ENCODE measurements at places on chromosomes 13 and 19.

GRCh38 chr19:51905206-51905605 lies 389 bp upstream of the ZNF649 start:
- H3K36me3 ChIP-seq, result peaks cover under 1% of the 10 kb centered on the region
- H3K27me3 ChIP-seq, result no peaks in the 10 kb centered on the region
- H3K4me1 ChIP-seq, result peaks cover 15% of the 10 kb centered on the region

- H3K36me3 ChIP-seq, result no peaks in the 10 kb centered on the region
- no peak for DNase-seq
- H3K4me1 ChIP-seq, result no peaks in the 10 kb centered on the region
- no peak overlapping the region for H3K4me3 ChIP-seq
- no peaks in the 10 kb centered on the region for H3K27me3 ChIP-seq
These were observed 143.9 kb upstream of the IPO5 start for GRCh38 chr13:97809576-97809975.

GRCh38 chr13:24112791-24113190 lies 47.7 kb upstream of the SPATA13 start:
- H3K4me3 ChIP-seq, result no peak overlapping the region
- H3K4me1 ChIP-seq, result no peaks in the 10 kb centered on the region
- H3K27me3 ChIP-seq, result no peaks in the 10 kb centered on the region
- no peaks in the 10 kb centered on the region for H3K36me3 ChIP-seq
- no peak for DNase-seq
- H3K27ac ChIP-seq, result no peak overlapping the region

DNA sequence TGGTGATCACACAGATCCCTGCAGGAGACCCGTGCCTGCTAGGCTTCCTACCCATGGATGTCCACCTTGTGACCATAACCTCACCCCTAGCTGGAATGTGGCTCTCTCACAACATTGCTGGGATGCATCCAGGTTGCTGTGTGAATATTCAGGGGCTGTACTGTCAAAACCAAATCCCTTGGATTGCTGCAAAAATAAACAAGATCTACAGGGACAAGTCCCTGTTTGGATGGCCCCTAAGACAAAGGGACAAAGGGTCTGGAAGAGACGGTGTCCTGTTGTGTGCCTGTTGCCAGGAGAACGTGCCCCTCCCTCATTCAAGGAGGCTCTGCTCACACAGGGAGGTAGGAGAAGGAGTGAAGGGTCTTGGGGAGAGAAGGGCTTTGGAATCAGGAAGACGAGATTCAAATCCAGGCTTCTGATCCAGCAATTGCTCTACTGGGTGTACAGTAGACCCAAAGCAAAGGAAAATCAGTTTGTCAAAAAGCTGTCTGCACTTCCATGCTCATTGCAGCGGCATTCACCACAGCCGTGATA lies 89.2 kb upstream of the WASF3 start:
- DNase-seq, result peak; percentile 34
- H3K27me3 ChIP-seq, result no peaks in the 10 kb centered on the region
- H3K27ac ChIP-seq, result no peak overlapping the region
- H3K4me1 ChIP-seq, result no peaks in the 10 kb centered on the region
- H3K36me3 ChIP-seq, result no peaks in the 10 kb centered on the region
- no peak overlapping the region for H3K4me3 ChIP-seq

DNA sequence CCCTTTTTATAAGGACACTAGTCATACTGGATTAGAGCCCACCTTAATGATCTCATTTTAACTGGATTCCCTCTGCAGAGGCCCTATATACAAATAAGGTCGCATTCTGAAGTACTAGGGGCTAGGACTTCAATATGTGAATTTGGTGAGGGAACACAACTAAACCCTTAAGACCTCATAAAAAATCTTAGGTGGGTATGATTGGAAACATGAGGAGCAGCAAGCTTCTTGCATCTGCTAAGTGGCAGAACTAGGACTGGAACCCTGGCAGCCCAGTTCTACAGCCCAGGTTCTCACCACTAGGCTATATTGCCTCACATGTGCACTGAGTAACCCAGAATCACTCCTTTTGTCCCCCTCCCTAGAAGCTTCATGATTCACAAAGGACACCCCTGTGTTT lies 17.1 kb upstream of the GRWD1 start:
- no peaks in the 10 kb centered on the region for H3K4me1 ChIP-seq
- no peaks in the 10 kb centered on the region for H3K27me3 ChIP-seq
- no peaks in the 10 kb centered on the region for H3K36me3 ChIP-seq
- H3K27ac ChIP-seq, result no peak overlapping the region

GRCh38 chr13:62450759-62451158 lies 1035.1 kb upstream of the PCDH20 start:
- no peaks in the 10 kb centered on the region for H3K36me3 ChIP-seq
- no peak for DNase-seq
- H3K4me1 ChIP-seq, result no peaks in the 10 kb centered on the region

DNA sequence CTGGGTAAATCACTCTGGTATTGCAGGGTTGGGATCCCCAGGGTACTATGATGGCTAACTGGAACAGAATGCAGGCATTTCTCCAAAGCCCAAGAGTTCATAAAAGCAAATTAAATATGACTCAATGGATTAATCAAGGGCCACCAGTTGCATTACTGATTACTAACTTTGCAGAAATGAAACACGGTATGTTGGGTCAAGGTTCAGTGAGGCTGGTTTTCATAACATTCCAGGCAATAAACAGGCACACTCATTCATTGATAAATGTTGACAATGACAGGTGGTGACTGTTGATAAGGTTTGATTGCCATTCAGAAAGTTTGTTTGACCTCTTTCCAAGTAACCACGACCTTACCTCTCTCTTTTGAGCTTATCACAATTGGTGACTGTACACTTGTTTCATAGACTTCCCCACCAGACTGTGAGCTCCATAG lies 506 bp upstream of the AP1M1 start:
- peak overlapping the region; percentile 85 for H3K27ac ChIP-seq
- H3K36me3 ChIP-seq, result peaks cover 14% of the 10 kb centered on the region
- DNase-seq, result no peak

DNA sequence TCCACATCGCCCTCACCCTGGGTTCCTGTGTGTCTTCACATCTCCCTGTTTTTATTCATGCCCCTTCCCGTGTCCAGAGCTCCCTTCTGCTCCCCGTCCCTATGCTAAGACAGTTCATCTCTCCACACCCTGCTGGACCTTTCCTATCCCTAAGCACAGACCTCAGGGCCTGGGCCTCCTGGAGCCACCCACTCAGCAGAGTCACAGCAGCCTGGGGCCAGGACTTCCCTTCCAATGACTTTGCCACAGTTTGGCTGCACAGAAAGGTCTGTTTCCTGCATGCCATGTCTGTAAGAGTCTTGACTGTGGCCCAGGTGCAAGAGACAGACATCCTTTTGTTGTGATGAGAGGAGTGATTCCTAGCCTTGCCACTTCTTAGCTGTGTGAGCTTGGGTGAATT lies 470.7 kb downstream of the TSHZ3 start:
- no peak overlapping the region for H3K27ac ChIP-seq
- no peak overlapping the region for H3K4me3 ChIP-seq
- no peak for DNase-seq
- no peaks in the 10 kb centered on the region for H3K27me3 ChIP-seq
- H3K4me1 ChIP-seq, result no peaks in the 10 kb centered on the region
- no peaks in the 10 kb centered on the region for H3K36me3 ChIP-seq

- no peaks in the 10 kb centered on the region for H3K36me3 ChIP-seq
- no peak for DNase-seq
- no peaks in the 10 kb centered on the region for H3K4me1 ChIP-seq
- no peaks in the 10 kb centered on the region for H3K27me3 ChIP-seq
- no peak overlapping the region for H3K4me3 ChIP-seq
These were observed 6.9 kb upstream of the HTR2A start for GRCh38 chr13:46903748-46904147.

- no peaks in the 10 kb centered on the region for H3K36me3 ChIP-seq
- H3K4me3 ChIP-seq, result peak overlapping the region; percentile 53
- DNase-seq, result no peak
- peak overlapping the region; percentile 79 for H3K27ac ChIP-seq
These were observed 665 bp downstream of the ZNF347 start for GRCh38 chr19:53158119-53158656.

- H3K4me3 ChIP-seq, result no peak overlapping the region
- no peaks in the 10 kb centered on the region for H3K27me3 ChIP-seq
- no peak for DNase-seq
- H3K27ac ChIP-seq, result peak overlapping the region; percentile 52
- peaks cover 6% of the 10 kb centered on the region for H3K4me1 ChIP-seq
These were observed 141.6 kb upstream of the ARGLU1 start for GRCh38 chr13:106709522-106709921.

DNA sequence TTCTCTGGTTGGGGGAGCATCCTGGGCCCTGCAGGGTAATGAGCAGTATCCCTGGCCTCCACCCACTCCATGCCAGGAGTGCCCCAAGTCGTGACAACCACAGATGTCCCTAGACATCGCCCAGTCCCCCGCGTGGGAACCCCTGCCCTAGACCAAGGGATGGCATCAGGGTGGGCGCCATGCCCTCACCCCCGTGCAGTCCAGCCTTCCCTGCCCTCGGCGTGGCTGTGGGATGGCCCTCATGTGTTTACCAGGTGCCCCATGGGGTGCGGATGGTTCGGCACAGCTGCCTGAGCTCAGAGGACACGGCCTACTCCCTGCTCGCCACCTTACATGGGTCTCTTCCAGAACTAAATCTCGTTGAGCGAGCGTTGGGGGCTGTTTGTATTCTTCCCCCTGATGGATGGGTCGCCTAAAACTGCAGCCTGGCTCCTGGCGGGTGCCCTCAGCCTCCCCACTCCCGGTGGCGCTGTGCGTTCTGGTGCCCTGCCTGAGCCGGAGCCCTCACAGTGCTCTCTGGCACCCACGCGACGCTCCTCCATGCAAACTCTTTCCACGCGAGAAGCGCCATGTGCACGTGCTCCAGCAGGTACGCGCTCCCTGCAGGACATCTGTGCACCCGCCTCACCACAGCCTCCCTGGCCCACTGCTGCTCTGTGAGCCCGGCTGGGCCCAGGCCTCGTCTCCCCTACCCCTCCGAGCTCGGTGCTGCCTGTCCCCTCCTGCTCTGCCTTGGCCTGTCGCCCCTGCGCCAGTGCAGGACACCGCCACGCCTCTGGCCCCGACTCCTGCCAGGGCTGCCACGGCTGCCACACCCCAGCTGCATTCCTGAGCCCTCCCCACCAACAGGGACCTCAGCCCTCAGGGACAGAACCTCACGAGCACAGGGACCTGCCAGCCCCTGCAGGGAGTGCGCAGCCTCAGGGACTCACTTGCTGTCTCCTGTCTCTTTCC lies 145.0 kb downstream of the KDM4B start:
- no peak for DNase-seq
- H3K36me3 ChIP-seq, result peaks cover 11% of the 10 kb centered on the region
- H3K4me1 ChIP-seq, result peaks cover 23% of the 10 kb centered on the region
- no peak overlapping the region for H3K4me3 ChIP-seq
- H3K27me3 ChIP-seq, result no peaks in the 10 kb centered on the region

GRCh38 chr19:1066251-1066747 lies 668 bp upstream of the ARHGAP45 start:
- H3K4me1 ChIP-seq, result no peaks in the 10 kb centered on the region
- no peaks in the 10 kb centered on the region for H3K36me3 ChIP-seq
- no peak overlapping the region for H3K27ac ChIP-seq
- peaks cover 11% of the 10 kb centered on the region for H3K27me3 ChIP-seq

GRCh38 chr13:109715902-109716301 lies 70.5 kb downstream of the IRS2 start:
- DNase-seq, result peak; percentile 79
- no peak overlapping the region for H3K4me3 ChIP-seq
- H3K27me3 ChIP-seq, result no peaks in the 10 kb centered on the region
- no peak overlapping the region for H3K27ac ChIP-seq
- no peaks in the 10 kb centered on the region for H3K36me3 ChIP-seq

DNA sequence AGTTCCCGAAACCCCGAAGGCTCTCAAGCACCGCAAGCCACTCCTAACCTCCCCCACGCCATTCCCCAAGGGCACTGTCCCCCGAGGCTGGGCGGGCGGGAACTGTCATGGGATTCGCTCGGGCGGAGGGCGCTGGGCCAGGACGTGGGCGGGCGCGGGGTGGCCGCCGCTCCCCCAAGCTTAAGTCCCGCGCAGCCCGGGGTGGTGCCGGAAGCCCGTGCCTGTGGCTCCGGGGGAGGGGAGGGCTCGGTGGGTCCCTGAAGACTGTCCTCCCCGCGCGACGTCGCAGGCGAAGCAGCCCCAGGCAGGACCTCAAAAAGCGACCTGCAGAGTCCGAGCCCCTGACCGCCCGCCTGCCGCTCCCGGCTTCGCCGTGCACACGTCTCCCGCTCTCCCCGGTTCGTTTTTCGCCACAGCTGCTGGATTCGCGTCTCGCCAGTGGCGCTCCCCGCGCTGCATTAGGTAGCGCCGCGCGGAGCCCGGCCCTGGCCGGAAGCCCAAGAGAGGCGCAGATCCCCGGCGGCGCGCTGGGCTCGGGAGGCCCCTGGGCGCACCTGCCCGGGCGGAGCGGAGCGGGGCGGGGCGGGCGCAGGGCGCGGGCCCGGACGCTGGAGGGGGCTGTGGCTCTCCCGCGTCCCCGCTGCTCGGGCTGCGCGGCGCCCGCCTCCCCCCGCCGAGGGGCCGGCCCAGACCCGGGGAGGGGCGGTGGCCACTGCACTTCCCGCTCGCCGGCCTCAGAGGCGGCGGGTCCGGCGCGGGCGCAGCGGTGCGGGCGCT lies at the start of gene FARP1:
TSS of gene FARP1 (plus strand) at position 715 of the 777 bp plus-strand sequence. CDS start 70,149 bp downstream, outside the sequence.
- peaks cover 22% of the 10 kb centered on the region for H3K4me1 ChIP-seq
- no peak for DNase-seq
- H3K36me3 ChIP-seq, result no peaks in the 10 kb centered on the region
- peak within 1 kb of the TSS; percentile 78 for H3K27ac ChIP-seq
- peak within 1 kb of the TSS; percentile 79 for H3K4me3 ChIP-seq

GRCh38 chr19:45917421-45918091 lies 3.0 kb upstream of the NANOS2 start:
- H3K4me3 ChIP-seq, result no peak overlapping the region
- no peak for DNase-seq
- H3K27ac ChIP-seq, result no peak overlapping the region
- no peaks in the 10 kb centered on the region for H3K4me1 ChIP-seq
- no peaks in the 10 kb centered on the region for H3K27me3 ChIP-seq

- DNase-seq, result no peak
- no peak overlapping the region for H3K4me3 ChIP-seq
- no peaks in the 10 kb centered on the region for H3K4me1 ChIP-seq
- H3K27ac ChIP-seq, result no peak overlapping the region
These were observed 6.2 kb downstream of the SETDB2 start for GRCh38 chr13:49450105-49450819.

DNA sequence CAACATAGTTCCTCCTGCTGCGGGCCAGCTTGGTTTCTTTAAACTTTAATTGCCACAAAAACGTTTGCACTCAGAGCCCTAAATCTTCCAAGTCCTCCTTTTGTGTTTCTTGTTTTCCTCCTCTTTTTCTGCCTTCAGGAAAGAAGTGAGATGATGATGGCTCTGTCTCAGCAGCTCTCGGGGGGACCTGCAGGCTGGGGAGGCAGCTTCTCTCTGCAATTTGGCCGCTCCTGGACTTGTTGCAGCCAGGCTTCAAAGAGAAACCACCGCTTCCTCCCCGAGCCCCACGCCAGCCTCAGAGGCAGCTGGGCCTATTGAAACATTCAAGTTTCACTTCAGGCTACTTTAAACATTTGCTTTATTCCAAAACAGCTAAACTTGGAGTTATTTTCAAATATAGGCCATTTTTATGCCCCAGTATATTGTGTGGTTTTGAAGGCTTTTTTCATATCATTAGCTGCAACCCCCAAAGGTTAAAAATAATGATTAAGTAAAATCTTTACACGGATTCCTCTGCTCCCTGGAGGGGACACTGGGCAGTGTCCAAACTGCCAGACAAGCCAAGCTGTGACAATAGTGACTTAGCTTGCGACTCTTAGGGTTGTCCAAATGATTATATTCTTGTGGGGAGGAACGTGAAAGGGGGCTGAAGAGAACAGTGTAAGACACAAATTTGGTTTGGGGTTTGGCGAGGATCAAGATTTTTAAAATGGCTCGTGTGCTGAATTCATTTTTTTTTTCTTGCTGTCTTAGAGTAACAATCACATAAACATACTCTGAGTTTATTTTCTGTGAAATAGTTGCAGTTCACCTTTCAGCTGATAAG lies 330.8 kb downstream of the DLEU7 start:
- no peaks in the 10 kb centered on the region for H3K36me3 ChIP-seq
- peak; percentile 79 for DNase-seq
- H3K4me1 ChIP-seq, result peaks cover 27% of the 10 kb centered on the region
- H3K27me3 ChIP-seq, result no peaks in the 10 kb centered on the region
- H3K4me3 ChIP-seq, result peak overlapping the region; percentile 1

All from right atrium auricular region (tissue), 2 donors.